ENCODE measurements at places on chromosomes 5 and 9. TPM values are rescaled to one million over a fixed set of nuclear protein-coding genes. Genes with fewer than 3 reads are reported as not detected.

DNA sequence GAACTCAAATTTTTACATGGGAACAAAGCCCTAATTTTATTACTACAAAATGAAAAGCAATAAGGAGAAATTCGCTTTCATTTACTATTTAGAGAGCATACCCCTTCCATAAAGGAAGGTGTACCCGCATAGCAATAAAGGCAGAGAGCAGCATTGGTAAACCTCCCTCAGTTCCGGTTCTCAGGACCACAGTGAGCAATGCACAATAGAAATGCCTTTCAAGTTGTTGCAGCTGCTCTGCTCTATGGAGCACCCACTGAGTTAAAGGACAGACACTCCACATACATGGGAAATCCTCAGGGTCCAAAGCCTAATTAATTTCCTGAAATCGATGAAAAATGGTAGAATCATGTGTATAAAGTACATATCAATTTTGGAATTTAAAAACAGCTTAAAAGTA is 89.9 kb upstream of the MPDZ start:
- H3K27me3 ChIP-seq = no peaks in the 10 kb centered on the region
- no peaks in the 10 kb centered on the region for H3K4me1 ChIP-seq
- H3K36me3 ChIP-seq = no peaks in the 10 kb centered on the region
- H3K27ac ChIP-seq = no peak overlapping the region
- DNase-seq = no peak

Gene FBP2
- not detected for total RNA-seq

Gene TPM2
- total RNA-seq = 72.6 TPM

GRCh38 chr5:40429258-40430100 is 250.2 kb upstream of the PTGER4 start:
- peak overlapping the region; percentile 28 for H3K27ac ChIP-seq
- no peak overlapping the region for H3K4me3 ChIP-seq
- no peak for DNase-seq
- no peaks in the 10 kb centered on the region for H3K36me3 ChIP-seq
- H3K27me3 ChIP-seq = no peaks in the 10 kb centered on the region

Gene PDE6A
- total RNA-seq = not detected

GRCh38 chr9:107935931-107936330 is 446.4 kb upstream of the KLF4 start:
- no peak overlapping the region for H3K27ac ChIP-seq
- no peaks in the 10 kb centered on the region for H3K27me3 ChIP-seq
- H3K36me3 ChIP-seq = no peaks in the 10 kb centered on the region
- H3K4me3 ChIP-seq = no peak overlapping the region
- DNase-seq = no peak

DNA sequence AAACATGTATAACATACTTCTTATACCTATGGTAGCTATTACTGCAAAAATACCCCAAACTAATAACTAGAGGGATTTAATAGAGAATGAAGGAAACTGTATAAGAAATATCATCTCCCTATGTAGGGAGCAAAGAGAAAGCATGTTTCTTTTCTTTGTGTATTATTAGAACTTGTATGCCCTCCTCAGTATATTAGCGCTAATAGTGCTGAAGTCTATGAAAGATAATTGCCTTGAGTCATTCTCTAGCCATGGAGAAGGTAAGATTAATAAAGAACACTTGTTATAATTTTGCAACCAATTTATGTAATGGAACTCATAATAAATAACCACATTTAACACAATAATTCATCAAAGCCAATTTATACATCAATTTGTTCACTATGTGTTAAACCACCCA is 329.2 kb downstream of the TMEM232 start:
- H3K4me3 ChIP-seq = no peak overlapping the region
- H3K4me1 ChIP-seq = no peaks in the 10 kb centered on the region
- H3K27ac ChIP-seq = no peak overlapping the region

Gene SEMA4D
- total RNA-seq = 393 TPM

DNA sequence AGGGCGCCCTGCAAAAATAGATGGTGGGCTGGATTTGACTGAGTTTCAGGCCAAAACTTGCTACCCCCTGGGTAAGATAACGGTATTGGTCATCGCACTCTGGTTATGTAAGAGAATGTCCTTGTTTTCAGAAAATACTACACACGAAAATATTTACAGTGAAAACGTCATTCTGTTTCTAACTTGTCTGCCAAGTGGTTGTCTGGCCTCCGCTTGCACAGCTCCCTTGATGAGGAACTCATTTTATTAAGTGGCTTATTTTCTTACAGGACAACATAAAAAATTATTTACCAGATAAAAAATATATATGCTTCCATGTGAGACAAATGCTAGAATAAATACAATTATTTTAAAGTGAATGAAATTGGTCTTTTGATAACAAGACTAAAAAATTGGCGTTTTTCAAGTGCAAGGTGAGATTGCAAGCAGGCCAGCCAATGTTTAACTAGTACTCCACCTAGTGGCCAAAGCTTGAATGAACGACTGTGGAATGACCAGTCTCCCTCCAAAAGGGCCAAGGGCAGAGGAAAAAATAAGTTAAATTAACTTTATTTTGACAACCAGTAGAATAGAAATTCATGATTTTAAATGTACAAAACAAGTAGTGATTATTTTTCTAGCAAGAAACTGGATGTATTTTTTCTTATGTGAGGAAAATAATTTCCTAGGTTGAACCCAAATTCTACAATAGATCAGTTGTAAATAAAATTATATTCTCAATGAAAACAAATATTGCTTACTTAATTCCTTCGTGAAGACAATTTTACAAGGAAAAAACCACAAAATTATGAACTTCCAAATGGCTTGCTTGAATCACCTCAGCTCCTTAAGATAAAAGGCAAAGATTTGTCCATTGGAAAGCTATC is 93.2 kb downstream of the ZFAND5 start:
- no peaks in the 10 kb centered on the region for H3K27me3 ChIP-seq
- peak; percentile 18 for DNase-seq
- H3K4me1 ChIP-seq = no peaks in the 10 kb centered on the region
- no peak overlapping the region for H3K27ac ChIP-seq

GRCh38 chr5:38845526-38846378 is at the start of gene OSMR:
OSMR (plus strand) TSS chr5:38846012; CDS start chr5:38869045, 23,033 bp downstream.
- H3K27ac ChIP-seq = no peak within 1 kb of the TSS
- no peaks in the 10 kb centered on the region for H3K27me3 ChIP-seq

- no peaks in the 10 kb centered on the region for H3K36me3 ChIP-seq
- H3K27me3 ChIP-seq = no peaks in the 10 kb centered on the region
- H3K4me1 ChIP-seq = peaks cover 28% of the 10 kb centered on the region
- no peak overlapping the region for H3K4me3 ChIP-seq
- H3K27ac ChIP-seq = no peak overlapping the region
Observed at GRCh38 chr5:123425431-123425830, 2.2 kb upstream of the CEP120 start.

GRCh38 chr5:160150381-160150780 is 31.1 kb upstream of the PWWP2A start:
- no peak for DNase-seq
- H3K4me1 ChIP-seq = peaks cover 6% of the 10 kb centered on the region
- H3K27ac ChIP-seq = no peak overlapping the region
- no peaks in the 10 kb centered on the region for H3K27me3 ChIP-seq
- no peak overlapping the region for H3K4me3 ChIP-seq
- no peaks in the 10 kb centered on the region for H3K36me3 ChIP-seq

DNA sequence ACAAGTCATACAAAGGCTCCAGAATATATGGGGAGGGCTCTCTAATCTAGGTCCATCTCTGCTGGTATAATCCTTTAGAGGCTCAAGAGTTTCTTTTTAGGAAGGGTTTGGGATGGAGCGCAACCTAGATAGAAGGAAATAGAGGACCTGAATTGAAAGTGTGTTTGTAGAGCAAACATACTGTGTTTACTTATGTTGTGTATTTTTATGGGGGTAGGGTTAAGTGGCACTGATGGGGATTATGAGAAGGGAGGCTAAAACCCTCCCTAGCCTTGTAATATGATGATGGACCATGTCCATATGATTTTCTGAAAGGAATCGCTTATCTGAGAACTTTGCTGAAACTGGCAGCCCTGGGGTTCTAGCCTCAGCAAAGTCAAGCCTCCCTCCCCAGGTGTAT is 4.4 kb upstream of the ELL2 start:
- DNase-seq = no peak
- H3K36me3 ChIP-seq = no peaks in the 10 kb centered on the region
- H3K4me3 ChIP-seq = no peak overlapping the region

GRCh38 chr5:132825834-132826391 is 4.5 kb downstream of the SHROOM1 start:
- H3K36me3 ChIP-seq = no peaks in the 10 kb centered on the region
- no peak overlapping the region for H3K27ac ChIP-seq
- H3K4me1 ChIP-seq = no peaks in the 10 kb centered on the region
- no peak overlapping the region for H3K4me3 ChIP-seq
- peaks cover 20% of the 10 kb centered on the region for H3K27me3 ChIP-seq
